ENCODE measurements at places on chromosomes 3 and 15. TPM values are rescaled to one million over a fixed set of nuclear protein-coding genes. Genes with fewer than 3 reads are reported as not detected.

LYSMD2 gene
- total RNA-seq: 11.1 TPM

KNG1 gene
- not detected for total RNA-seq

MUC20 gene
- 98.1 TPM for total RNA-seq

- H3K4me3 ChIP-seq: no peak overlapping the region
- H3K27ac ChIP-seq: no peak overlapping the region
- DNase-seq: no peak
- no peaks in the 10 kb centered on the region for H3K27me3 ChIP-seq
- H3K4me1 ChIP-seq: no peaks in the 10 kb centered on the region
- H3K36me3 ChIP-seq: no peaks in the 10 kb centered on the region
Observed at GRCh38 chr3:165852711-165853110, 15.5 kb upstream of the BCHE start.

GRCh38 chr3:1971780-1972179 is 126.9 kb upstream of the CNTN4 start:
- no peak overlapping the region for H3K27ac ChIP-seq

GRCh38 chr3:146640361-146640760 is 35.2 kb upstream of the PLSCR5 start:
- H3K36me3 ChIP-seq: no peaks in the 10 kb centered on the region
- H3K27ac ChIP-seq: no peak overlapping the region
- H3K4me1 ChIP-seq: no peaks in the 10 kb centered on the region
- no peak overlapping the region for H3K4me3 ChIP-seq
- H3K27me3 ChIP-seq: no peaks in the 10 kb centered on the region
- no peak for DNase-seq

DNA sequence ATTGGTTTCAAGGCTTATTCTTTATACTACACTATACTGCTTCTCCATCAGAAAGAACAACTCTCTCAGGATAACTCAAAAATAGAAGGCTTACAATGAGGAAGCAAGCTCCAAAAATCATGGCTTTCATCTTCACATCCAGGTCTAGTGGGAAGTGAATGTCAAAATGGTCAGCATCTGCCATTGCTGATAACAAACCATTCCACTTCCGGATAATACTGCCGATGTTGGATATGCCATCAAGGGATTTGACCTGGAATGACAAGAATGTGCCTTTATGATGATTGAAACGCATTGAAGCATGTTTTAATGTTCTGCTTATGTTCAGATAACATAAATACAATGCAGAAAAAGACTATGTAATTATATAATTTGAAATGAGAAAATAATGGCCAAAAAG is 34.0 kb upstream of the PLOD2 start:
- no peaks in the 10 kb centered on the region for H3K4me1 ChIP-seq
- H3K4me3 ChIP-seq: no peak overlapping the region
- no peak overlapping the region for H3K27ac ChIP-seq
- no peak for DNase-seq
- no peaks in the 10 kb centered on the region for H3K27me3 ChIP-seq

DNA sequence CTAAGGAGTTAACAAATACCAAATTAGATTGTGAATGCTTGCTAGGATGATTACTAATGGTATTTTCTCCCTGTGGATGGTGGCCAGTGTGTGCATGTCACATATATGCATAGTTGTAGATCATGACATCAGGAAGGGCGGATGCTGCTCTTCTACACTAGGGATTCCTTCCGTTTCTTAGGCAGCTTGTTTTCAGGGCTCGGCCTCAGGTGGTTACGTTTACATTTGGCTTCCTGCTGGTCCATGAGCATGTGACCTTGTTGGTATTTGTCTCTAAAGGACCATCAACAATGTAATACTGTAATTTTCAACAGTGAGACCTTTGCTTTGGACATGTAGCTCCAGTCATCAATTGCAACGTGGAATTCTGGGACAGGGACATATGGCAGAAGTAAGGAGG is 221.4 kb downstream of the NR1D2 start:
- no peak for DNase-seq
- no peaks in the 10 kb centered on the region for H3K36me3 ChIP-seq
- no peaks in the 10 kb centered on the region for H3K27me3 ChIP-seq
- H3K4me1 ChIP-seq: no peaks in the 10 kb centered on the region
- H3K27ac ChIP-seq: no peak overlapping the region

DNA sequence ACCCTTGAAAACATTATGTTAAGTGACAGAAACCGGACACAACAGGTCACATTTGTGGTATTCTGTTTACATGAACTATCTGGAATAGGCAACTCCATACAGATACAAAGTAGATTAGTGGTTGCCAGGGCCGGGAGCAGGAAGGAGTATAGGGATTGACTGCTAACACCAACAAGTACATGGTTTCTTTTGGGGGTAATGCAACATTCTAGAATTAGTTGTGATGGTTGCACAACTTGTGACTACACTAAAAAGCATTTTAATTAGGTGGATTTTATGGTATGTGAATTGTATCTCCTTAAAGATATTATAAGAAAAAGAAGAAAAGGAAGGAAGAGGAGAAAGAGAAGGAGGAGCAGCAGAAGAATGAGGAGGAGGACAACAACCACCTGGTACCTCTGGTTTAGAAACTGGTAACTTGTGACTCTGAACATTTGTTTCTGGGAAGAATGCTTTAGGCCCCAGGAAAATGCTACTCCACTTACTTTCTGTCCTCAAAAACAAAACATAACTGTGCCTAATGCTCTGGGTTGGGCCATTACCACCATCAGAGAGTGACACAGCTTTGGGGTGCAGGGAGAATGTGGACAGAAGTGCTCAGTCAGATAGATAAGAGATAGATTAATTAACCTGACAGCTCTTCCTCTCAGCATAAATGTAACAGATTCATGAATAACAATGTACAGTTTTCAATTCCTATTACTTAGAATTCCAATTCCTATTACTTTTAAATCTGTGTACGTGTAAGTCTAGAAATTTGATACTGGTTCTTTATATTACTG is 20.3 kb downstream of the SETMAR start:
- no peak overlapping the region for H3K27ac ChIP-seq
- no peak overlapping the region for H3K4me3 ChIP-seq
- no peaks in the 10 kb centered on the region for H3K27me3 ChIP-seq
- DNase-seq: no peak

DNA sequence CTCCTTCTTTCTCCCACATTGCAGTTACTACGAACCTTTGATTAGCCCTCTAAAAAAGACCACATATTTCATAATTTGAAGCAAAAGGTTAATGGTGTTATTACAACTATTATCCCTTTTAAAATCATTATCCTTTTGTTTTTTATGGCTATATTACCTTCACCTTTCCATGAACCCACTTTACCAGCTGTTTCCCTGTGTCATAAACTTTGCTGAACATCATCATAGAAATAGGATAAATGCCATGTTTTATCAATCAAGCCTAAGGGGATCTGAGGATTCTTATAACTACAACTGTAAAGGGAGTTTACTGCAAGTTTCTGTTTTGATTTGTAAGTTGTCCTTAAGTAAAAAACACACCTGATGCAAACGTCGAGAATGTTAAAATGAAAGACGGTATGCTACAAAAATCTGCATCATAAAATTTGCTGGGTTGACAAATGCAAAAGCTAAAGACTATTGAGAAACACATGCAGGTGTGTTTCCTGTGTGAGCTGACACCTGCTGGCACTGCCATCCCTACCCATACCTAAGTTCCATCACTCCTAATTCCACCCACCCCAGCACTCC is 39.1 kb upstream of the ARRDC4 start:
- H3K36me3 ChIP-seq: no peaks in the 10 kb centered on the region
- H3K27ac ChIP-seq: no peak overlapping the region
- no peak for DNase-seq

DNA sequence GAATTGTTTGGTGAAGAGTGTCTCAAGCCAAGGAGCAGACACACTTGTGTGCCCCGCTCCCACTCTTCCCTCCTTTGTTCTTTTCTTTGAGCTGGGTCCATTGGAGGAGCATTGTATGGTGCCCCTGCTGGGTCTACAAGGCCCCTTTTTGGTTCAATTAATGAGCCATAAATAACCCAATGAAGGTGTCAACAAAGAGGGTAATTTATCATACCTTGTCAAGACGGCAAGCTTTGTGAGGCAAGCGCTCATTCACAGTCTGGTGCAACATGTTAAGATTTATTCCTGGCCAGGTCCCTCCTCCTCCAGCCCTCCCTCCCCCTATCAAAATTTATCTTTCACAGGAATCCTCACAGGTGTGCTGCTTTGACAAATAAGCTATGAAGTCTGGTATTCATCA is 300.1 kb downstream of the RORA start:
- no peaks in the 10 kb centered on the region for H3K36me3 ChIP-seq
- H3K27me3 ChIP-seq: no peaks in the 10 kb centered on the region
- DNase-seq: no peak
- no peak overlapping the region for H3K4me3 ChIP-seq
- peaks cover 21% of the 10 kb centered on the region for H3K4me1 ChIP-seq
- H3K27ac ChIP-seq: no peak overlapping the region

DNA sequence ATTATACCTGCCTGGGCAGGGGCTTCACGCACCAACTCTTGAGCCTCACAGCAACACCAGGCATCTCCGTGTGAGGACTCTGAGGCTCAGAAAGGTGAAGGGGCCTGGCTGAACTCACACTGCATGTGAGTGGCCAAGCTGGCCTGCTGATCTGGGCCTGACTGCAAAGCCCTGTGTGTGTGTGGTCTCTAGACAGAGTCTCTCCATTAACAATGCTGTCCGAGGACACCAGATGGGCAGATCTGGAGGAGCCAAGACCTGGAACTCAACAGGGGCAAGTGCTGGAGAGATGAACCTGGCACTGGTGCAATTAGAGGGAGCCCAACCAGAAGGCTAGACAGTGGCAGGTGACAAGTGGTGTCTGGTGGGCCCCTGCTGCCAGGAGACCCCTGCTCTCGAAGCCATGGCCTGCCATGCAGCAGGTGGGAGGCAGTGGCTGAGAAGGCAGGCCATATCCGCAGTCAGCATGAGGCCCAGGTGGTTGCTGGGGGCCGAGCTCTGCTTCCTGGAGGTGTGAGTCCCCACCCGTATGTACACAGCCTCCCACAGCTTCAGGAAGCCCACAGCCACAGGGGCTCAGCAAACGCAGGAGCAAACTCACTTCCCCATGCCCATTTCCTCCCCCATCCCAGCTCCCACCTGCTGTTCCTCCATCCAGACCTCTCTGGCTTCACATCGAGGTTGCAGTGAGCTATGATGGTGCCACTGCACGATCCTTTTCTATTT is 39.0 kb downstream of the CYP11A1 start:
- no peaks in the 10 kb centered on the region for H3K4me1 ChIP-seq
- no peak for DNase-seq
- no peaks in the 10 kb centered on the region for H3K36me3 ChIP-seq
- H3K27ac ChIP-seq: no peak overlapping the region

- H3K4me1 ChIP-seq: peaks cover 36% of the 10 kb centered on the region
- H3K36me3 ChIP-seq: peaks cover 12% of the 10 kb centered on the region
- peak; percentile 91 for DNase-seq
- peak overlapping the region; percentile 93 for H3K27ac ChIP-seq
- H3K27me3 ChIP-seq: no peaks in the 10 kb centered on the region
Observed at GRCh38 chr3:153160451-153161137, 1.4 kb upstream of the RAP2B start.

Data from PC-9 (cell line).